Effector CD8-positive, alpha-beta T cell (primary cell): ENCODE measurements at places on chromosomes 6 and 20.

DNA sequence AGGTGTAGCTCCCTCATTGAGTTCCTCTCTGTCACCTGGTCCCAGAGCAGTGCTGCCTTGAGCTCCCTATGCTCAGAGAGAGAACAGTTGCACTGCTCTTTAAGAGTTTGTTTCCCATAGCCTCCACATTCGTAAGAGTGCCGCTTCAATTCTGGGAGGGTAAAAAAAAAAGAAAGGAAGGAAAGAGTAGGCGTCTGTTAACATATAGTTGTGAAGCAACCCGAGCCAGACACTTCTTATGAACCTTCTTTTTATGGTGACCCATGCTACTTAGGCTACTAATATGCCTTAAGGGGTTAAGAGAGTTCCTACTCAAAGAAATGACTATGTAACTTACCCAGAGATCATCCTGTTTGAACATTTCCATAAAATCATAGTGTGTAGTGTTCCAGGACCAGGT lies 4.3 kb upstream of the ARG1 start:
- no peak for DNase-seq

GRCh38 chr6:102986086-102986485 lies 1592.6 kb downstream of the GRIK2 start:
- DNase-seq = no peak

- DNase-seq = no peak
Measured at GRCh38 chr20:50089787-50090177, 23.2 kb downstream of the UBE2V1 start.

DNA sequence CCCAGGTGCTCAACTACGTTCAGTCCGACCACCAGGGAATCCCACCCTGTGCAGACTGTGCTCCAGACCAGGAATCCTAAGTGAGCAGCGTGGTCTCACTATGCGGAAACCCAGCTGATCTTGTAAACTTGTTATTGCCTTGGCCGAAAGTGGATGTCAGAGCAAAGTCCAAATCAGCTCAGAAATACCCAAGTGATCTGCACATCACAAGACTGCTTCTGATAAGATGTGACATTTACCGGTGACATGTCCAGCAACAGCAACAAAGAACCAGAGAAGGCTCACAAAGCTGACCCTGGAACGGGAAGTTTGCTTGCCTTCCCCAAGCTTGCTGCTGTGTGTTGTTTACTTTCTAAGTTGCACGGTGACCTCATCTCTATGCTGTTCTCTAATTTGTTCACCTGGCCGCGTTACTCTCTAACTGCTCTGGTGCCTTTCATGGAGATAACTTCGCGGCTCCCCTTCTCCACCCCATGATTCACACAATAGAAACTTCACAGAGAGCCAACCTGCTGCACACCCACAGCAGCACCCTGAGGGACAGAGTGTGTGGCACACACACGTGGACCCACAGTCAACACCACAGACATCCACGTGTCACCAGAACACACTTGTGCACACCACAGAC lies 1.7 kb downstream of the BNIP5 start:
- DNase-seq = no peak

DNA sequence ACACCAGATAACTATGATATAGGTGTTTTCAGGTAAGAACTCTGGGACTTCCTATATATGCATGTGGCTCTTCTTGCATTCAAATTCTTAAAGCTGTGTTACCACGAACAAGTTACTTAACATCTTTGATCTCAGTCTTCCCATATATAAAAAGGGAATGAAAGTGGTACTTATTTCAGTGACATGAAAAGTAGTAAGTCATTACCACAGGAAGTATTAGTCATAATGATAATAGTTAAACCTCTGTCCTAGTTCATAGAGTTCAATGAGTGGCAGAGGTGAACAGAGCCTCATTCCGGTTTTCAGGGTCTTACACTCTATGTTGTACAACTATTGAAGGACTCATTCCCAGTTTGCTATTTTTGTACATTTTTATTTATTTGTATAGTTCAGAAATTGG lies 237.0 kb downstream of the NKAIN2 start:
- no peak for DNase-seq

GRCh38 chr20:7123457-7123856 lies 356.0 kb downstream of the BMP2 start:
- no peak for DNase-seq

- DNase-seq = no peak
Measured at GRCh38 chr6:4358414-4359107, 223.2 kb upstream of the ECI2 start.

GRCh38 chr20:21105429-21106170 lies 558 bp downstream of the LINC00237 start:
- no peak for DNase-seq

DNA sequence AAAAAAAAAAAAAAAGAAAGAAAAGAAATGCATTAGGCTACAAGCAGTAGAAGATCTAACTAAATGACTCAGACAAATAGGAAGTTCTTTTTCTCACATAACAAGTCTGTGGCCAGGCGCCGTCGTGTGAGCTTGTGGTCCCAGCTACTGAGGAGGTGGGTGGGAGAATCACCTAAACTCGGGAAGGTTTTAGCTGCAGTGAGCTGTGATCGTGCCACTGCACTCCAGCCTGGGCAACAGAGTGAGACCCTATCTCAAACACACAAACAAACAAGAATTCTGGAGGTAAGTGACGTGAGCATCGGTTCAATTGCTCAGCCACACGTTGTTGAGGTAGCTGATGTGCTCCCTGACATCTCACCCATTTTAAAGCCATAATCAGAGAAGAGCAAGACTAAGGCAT lies 37.9 kb upstream of the SLC23A2 start:
- DNase-seq = no peak

- DNase-seq = no peak
Measured at GRCh38 chr6:166277892-166278578, 30.2 kb downstream of the PRR18 start.
